ENCODE measurements at places on chromosomes 3 and 15.

DNA sequence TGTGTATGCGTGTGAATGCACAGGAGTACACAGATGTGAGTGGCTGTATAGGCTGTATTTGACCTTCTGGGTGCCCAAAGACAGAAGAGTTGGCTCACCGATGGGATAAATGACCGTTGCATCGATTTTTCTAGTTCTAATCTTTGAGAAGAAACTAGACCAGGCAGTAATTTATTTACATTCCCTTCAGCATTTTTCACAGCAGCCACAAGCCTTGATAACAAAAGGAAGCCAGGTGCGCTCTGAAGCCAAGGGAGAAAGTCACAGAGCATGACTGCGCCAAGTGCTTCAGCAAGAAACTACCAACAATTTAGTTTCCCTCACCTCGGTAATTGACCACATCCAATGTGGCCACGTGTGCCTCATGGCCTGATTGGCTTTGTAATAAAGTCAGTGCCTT lies 5.9 kb upstream of the FAM3D start:
- DNase-seq: no peak

GRCh38 chr3:48353987-48354386 lies 18.0 kb upstream of the FBXW12 start:
- no peak for DNase-seq

- no peak for DNase-seq
These were observed 8.8 kb downstream of the BCL2A1 start for GRCh38 chr15:79962178-79962577.

- no peak for DNase-seq
These were observed 44.8 kb downstream of the SLCO2A1 start for GRCh38 chr3:133984975-133985374.

- no peak for DNase-seq
These were observed 51.9 kb downstream of the SEMA6D start for GRCh38 chr15:47769166-47769565.

- no peak for DNase-seq
These were observed 149.6 kb downstream of the ZIC4 start for GRCh38 chr3:147256739-147257138.

DNA sequence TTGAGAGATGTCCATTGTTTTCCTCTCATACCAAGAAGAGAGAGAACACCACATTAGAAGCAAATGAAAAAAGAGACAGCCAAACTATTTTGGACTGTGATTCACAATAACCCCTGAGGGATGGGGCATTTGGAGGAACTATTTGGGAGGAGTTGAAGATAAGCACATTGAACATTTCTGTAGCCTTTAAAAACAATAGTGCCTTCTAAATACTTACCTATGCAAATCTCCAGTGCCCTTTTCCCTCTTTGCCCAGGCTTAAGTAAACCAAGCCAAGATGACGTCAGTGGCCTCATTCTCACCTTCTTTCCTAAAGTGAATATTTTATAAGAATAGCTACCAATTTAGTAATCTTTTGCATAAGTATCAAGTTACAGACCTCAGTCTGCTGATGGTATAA lies 89.7 kb upstream of the COL8A1 start:
- DNase-seq: no peak

- DNase-seq: no peak
These were observed 643.1 kb downstream of the MECOM start for GRCh38 chr3:169020371-169020770.

GRCh38 chr15:86001200-86001599 lies 78.5 kb upstream of the AGBL1 start:
- no peak for DNase-seq

DNA sequence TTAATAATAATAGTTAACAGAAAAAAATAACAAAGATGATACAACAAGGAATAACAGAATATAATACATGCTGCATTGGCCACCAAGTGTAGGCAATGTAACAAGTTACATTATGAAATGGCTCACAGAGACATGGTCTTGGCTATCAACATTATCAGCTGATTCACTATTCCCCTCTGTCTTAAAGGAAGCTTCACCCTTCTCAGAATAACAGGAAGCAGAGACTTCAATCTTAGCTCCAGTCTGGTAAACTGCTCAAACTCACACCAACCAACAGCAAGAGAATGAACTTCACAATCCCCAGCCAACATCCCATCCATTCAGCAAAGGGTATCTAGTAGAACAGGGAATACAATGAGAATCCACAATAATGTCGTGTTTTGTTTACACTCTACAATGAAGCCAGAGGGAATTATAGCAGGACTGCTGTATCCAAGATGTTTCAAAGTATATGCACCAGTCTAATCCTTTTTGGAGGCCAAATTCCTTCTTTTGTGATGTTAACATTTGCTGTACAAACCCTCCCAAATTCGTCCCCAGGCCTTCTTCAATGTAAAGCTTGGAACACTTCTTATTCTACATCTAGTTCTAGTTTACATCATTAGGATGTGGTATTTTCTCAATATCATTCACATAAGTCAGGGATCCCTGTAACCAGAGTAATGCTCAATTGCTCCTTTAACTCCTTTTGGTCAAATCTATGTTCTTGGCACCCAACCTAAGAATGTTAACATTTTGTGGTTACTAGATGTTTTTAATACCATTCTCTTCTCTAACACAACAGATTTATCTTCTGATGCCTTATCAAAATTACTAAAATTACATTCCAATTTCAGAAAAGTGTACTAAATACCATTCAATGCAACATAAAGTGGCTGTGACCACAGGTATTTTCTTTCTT lies 52.4 kb upstream of the CMSS1 start:
- no peak for DNase-seq

DNA sequence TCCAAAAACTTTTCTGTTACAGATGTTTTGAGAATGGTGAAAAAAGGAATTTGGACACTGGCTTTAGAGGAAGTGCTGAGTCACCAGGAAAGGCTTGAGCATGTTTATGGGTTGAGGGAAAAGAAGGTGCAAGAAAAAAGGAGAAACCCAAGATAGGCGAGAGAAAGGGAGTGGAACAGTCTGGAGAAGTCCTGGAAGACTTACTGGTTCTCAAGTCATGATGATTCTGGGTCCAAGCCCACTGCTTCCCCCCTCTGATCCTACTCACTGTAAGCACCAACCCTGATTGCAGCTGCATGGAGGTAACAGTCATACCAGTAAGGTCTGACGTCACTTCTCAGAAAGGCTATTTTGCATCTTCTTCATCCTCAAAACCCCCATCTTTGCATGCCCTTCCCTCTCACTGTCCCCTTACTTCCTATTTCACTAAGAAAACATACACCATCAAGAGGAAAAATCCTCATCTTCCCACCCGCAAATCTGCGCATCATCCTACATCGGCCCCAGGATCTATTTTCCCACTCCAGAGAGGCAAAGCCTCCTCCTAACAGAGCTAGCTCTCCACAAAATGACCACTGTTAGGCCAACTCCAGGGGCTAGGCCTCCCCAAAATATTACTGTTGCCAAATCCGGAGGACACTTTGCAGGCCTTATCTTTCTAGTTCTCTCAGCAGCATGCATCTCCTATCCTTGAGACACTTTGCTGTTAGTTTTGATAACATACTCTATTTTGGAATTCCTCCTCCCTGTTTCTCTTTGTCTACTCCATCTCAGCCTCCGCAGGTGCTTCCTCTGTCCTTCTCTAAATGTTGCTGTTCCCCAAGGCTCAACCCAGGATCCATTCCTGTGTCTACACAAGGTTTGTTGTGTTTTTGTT lies 3.2 kb upstream of the ATP13A3 start:
- no peak for DNase-seq

GRCh38 chr15:60407415-60407805 lies 9.6 kb upstream of the ANXA2 start:
- peak; percentile 72 for DNase-seq

DNA sequence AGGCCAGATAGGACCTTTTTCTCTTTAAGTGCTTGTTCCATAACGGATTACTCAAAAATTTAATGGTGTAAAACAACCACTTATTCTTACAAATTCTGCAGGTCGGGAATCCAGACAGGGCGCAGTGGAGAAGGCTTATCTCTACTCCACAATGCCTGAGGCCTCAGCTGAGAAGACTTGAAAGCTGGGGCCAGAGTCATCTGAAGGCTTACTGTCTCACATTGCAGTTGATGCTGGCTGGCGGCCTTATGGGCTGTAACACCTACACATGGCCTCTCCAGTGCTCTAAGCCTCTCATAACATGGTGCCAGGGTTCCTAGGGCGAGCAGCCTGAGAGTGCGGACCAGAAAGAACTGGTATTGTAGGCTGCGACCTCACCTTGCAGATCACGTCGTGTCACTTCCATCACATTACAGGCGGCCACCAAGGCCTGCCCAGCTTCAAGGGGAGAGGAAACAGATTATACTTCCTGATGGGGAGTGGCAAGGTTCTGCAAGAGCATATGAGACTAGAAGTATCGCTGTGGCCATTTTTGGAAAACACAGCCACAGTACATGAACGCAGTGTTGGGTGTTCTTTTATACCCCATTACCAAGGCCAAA lies 32.4 kb downstream of the CMTM7 start:
- no peak for DNase-seq

- DNase-seq: no peak
These were observed 397.2 kb downstream of the MECOM start for GRCh38 chr3:169266351-169266750.

GRCh38 chr3:44685128-44685800 lies 27.2 kb upstream of the ZNF502 start:
- no peak for DNase-seq

DNA sequence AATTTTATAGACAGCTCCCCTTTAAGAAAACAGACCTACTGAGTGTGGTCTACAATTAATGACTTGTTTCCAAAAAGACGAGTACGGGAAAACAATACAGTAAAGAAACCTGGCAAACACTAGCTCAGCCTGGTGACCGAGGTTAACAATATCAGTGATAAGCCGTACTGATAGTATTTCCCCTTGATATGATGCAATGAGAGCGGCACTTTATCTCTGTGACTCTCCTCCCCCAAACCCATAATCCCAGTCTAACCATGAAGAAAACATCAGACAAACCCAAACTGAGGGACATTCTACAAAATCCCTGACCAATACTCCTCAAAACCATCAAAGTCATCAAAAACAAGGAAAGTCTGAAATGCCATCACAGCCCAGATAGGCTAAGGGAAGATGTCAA lies 8.2 kb downstream of the DENND4A start:
- DNase-seq: no peak

- no peak for DNase-seq
These were observed 32.6 kb upstream of the NDUFB4 start for GRCh38 chr3:120563356-120564022.

DNA sequence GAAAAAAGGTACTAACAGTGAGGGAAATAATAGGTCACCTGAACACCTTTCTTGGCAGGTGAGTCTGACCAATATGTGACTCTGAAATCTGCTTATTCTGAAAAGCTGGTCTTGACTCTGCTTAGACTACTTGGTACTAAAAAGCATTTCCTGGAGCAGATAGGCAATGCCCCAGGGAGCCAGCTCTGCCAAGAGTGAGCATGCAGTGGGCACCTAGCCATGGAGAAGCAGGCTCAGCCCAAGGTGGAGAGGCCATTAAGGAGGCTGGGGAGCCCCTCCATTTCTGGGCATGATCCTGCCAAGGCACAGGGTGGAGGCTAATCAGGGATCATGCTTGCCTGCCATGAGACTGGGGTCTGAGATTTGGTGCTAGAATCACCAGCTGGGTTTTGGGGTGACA lies 1.6 kb upstream of the LTF start:
- DNase-seq: no peak

GRCh38 chr3:66638717-66639116 lies 137.9 kb upstream of the LRIG1 start:
- no peak for DNase-seq

GRCh38 chr3:95218484-95218883 lies 1155.6 kb downstream of the NSUN3 start:
- DNase-seq: no peak

- no peak for DNase-seq
These were observed 107.0 kb upstream of the LSAMP start for GRCh38 chr3:116552246-116552645.

DNA sequence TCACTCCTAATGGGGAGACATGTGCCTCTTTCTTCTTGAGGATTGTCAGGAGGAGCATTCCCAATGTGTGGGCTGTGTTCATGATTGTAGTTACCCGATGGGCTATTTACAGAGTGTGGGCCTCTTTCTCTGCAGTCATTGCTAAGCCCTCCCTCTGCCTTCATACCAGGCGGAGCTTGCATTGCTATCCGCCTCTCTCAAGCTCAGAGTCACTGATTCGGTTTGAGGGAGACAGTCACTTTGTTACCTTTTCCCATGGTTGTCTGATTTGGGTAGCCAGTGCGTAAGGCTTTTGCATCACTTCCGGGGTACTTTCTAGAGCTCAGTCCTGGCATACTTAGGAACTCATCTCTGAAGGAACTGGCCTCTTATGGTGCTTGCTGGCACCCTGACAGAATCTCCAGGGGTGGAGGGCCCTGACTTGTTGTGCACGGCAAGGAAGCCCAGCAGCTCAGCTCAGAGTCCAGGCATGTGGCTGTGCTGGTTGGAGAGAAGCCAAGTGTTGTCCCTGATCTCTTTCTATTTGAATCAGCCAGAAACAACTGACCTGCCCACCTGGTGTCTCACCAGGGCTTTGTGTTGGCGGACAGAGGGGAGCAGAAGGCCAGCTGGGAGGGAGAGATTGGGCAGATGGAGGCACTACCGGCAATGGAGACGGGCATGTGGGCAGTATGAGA lies 79.8 kb downstream of the EPHB1 start:
- DNase-seq: no peak

DNA sequence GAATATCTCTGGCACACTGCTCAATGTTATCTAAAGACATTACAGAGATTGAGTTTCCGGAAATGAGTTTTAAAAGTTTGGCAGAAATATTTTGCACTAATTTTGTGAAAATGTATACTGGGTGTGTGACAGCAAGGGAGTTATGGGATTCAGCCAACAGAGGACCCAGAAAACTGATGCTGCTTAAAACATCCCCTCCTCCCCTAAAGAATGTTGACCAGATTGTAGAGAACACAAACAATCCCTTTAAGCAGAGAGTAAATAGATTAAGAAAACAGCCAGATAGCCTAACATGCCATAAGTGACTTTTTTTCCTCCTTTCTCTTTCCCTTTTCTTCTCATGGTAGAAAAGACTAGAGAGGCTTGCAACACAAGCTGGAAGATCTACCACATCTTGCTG lies 928.0 kb upstream of the ALCAM start:
- no peak for DNase-seq

GRCh38 chr3:79639855-79640254 lies 127.9 kb downstream of the ROBO1 start:
- no peak for DNase-seq

- no peak for DNase-seq
These were observed 286.3 kb upstream of the ROBO2 start for GRCh38 chr3:76753599-76753998.

- no peak for DNase-seq
These were observed 18.8 kb upstream of the SACM1L start for GRCh38 chr3:45670436-45670835.

GRCh38 chr15:25635191-25635590 lies 196.4 kb upstream of the UBE3A start:
- no peak for DNase-seq
